ENCODE measurements at places on chromosomes 13 and 19. TPM values are rescaled to one million over a fixed set of nuclear protein-coding genes. Genes with fewer than 3 reads are reported as not detected.
A peak's percentile ranks its signal among the peaks of the same experiment; 100 is the strongest.

- no peak overlapping the region for H3K4me3 ChIP-seq
- peaks cover 4% of the 10 kb centered on the region for H3K4me1 ChIP-seq
- H3K27ac ChIP-seq, result no peak overlapping the region
These were observed 37.7 kb downstream of the DLEU7 start for GRCh38 chr13:50805805-50806204.

DNA sequence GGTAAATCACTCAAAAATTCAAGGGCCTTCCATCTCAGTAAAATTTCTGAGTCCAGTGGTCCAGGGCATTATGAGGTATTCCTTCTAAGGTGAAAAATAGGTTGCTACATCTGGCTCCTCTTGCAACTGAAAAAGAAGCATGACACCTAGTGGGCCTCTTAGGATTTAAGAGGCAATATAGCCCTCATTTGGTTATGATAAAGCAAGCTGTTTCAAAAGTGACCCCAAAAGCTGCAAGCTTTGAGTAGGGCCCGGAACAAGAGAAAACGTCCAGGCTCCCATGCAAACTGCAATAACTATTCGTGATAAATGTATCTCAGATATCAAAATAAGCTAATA lies 1910.2 kb upstream of the PRR20A start:
- H3K27me3 ChIP-seq, result no peaks in the 10 kb centered on the region
- H3K27ac ChIP-seq, result no peak overlapping the region
- DNase-seq, result no peak
- H3K4me3 ChIP-seq, result no peak overlapping the region
- no peaks in the 10 kb centered on the region for H3K4me1 ChIP-seq
- H3K36me3 ChIP-seq, result no peaks in the 10 kb centered on the region

GRCh38 chr19:28426730-28427225 lies 786.2 kb downstream of the UQCRFS1 start:
- no peaks in the 10 kb centered on the region for H3K36me3 ChIP-seq
- H3K27ac ChIP-seq, result no peak overlapping the region

GRCh38 chr19:33840783-33841182 lies 44.1 kb downstream of the KCTD15 start:
- no peak overlapping the region for H3K27ac ChIP-seq
- no peaks in the 10 kb centered on the region for H3K4me1 ChIP-seq

- H3K4me1 ChIP-seq, result peaks cover 4% of the 10 kb centered on the region
- H3K27me3 ChIP-seq, result no peaks in the 10 kb centered on the region
- H3K4me3 ChIP-seq, result no peak overlapping the region
- H3K27ac ChIP-seq, result no peak overlapping the region
- H3K36me3 ChIP-seq, result no peaks in the 10 kb centered on the region
- no peak for DNase-seq
These were observed 4.8 kb downstream of the PPP6R1 start for GRCh38 chr19:55253842-55254624.

DNA sequence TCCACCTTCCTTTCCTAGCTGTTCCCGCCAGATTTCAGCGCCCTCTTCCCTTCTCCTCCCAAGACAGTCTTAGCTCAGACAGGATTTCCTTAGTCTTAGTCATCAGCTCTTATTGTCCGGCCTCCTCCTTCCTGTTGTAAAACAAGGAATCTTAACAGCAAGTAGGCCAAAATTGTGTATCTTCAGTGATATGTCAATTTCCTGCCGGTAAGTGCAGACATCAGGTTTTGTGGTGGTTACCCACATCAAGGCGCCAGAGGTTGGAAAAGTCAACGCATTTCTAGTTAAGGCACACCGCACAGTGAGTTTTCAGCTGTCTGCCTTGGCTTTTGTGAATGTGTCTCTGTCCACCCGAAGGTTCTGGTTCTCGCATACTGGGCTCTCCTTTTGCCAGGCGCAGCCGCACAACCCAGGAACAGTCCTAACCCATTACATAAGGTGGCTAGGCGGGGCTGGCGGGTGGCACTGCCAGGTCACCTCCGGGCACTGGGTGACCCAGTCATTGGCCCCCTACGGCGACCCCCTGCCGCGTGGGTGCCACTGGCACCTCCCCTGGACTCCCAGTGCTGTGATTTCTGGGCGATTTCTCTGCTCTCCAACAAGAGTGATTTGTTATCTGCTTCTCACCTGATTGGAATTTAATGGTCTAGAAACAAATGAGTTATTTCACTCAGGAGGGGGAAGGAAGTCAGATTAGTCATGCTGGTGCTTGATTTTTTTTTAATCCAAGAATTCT lies 12.9 kb downstream of the COL4A2 start:
- no peaks in the 10 kb centered on the region for H3K4me1 ChIP-seq
- H3K27me3 ChIP-seq, result no peaks in the 10 kb centered on the region
- no peak for DNase-seq
- no peak overlapping the region for H3K4me3 ChIP-seq
- H3K36me3 ChIP-seq, result no peaks in the 10 kb centered on the region
- H3K27ac ChIP-seq, result no peak overlapping the region

DNA sequence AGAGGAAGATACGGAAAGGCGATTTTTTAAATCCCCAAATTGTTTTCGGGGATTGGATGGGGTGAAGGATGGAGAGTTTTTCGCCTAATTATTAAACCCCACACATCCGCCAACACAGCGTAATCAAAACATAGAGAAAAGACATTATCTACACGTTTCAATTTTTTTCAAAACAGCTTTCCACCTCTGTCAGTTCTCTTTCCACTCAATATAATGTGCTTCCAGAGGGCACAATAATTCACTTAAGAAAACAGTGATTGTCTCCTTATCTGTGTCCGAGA lies 435 bp upstream of the OBI1 start:
- H3K4me1 ChIP-seq, result peaks cover 16% of the 10 kb centered on the region
- no peak overlapping the region for H3K27ac ChIP-seq
- H3K27me3 ChIP-seq, result peaks cover 4% of the 10 kb centered on the region
- no peaks in the 10 kb centered on the region for H3K36me3 ChIP-seq
- peak overlapping the region; percentile 71 for H3K4me3 ChIP-seq

DNA sequence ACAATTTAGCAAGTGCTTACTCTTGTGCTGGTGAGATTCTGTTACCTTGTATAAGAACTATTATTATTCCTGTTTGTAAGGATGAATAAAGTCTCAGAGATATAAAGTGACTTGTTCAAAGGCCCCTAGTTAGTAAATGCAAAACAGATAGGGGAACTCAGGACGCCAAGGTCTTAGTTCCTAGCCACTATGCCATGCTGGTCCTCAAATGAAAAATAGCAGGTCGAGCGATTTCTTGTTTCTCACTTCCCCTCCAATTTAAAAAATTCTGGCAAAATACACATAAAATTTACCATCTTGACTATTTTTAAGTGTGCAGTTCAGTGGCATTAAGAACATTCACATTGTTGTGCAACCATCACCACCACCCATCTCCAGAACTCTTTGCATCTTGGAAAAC lies 1.1 kb downstream of the TECR start:
- peak overlapping the region; percentile 86 for H3K4me3 ChIP-seq
- H3K27ac ChIP-seq, result no peak overlapping the region
- H3K27me3 ChIP-seq, result no peaks in the 10 kb centered on the region
- peaks cover 2% of the 10 kb centered on the region for H3K4me1 ChIP-seq

DNA sequence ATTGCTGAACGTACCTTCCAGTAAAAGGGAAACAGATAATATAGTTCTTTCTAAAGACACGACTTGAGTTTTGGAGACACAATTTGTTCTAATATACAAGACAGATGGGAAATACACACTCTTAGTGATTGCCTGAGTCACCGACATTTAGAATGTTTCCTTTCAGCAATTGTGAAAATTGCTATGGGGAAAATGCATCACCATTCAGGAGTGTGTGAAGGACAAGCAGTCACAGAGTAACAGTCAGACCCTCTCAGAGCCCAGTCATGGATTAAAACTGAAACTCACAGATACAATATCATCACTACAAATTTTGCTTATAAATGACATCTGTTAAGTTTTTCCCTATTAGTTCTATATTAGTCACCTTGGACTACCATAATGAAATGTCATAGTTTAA lies 286.1 kb downstream of the SPRY2 start:
- H3K27ac ChIP-seq, result no peak overlapping the region
- no peak overlapping the region for H3K4me3 ChIP-seq
- no peak for DNase-seq
- H3K4me1 ChIP-seq, result no peaks in the 10 kb centered on the region

DNA sequence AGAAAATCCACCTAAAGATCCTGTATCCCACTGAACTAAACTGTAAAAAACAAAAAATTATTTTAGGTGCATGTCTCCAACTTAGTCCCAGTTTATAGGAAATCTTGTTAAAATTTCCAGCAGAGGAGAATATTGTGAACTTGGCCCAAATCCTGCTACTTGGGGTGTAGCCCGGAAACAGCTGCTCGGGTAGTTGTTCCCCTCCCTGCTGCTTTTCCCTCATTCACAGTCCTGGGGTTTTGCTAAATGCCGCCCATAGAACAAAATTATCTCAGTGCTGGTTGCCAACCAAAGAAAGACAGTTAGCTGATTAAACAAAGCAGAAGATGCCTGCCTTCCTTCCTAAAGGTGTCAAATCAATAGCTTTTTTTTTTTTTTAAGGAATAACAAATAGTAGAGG lies 330.5 kb upstream of the KLF12 start:
- DNase-seq, result no peak
- H3K4me1 ChIP-seq, result peaks cover 11% of the 10 kb centered on the region
- no peaks in the 10 kb centered on the region for H3K27me3 ChIP-seq
- no peak overlapping the region for H3K4me3 ChIP-seq
- H3K36me3 ChIP-seq, result no peaks in the 10 kb centered on the region

- H3K27me3 ChIP-seq, result no peaks in the 10 kb centered on the region
- no peak overlapping the region for H3K4me3 ChIP-seq
- H3K27ac ChIP-seq, result no peak overlapping the region
- no peaks in the 10 kb centered on the region for H3K36me3 ChIP-seq
- no peak for DNase-seq
These were observed 111.0 kb downstream of the HSPH1 start for GRCh38 chr13:31050486-31051400.

- DNase-seq, result no peak
- no peak overlapping the region for H3K4me3 ChIP-seq
- H3K27ac ChIP-seq, result no peak overlapping the region
- H3K4me1 ChIP-seq, result no peaks in the 10 kb centered on the region
- no peaks in the 10 kb centered on the region for H3K36me3 ChIP-seq
- no peaks in the 10 kb centered on the region for H3K27me3 ChIP-seq
These were observed 226.7 kb downstream of the RFC3 start for GRCh38 chr13:34044660-34045080.

The NKPD1 gene
- total RNA-seq, result 0.38 TPM

The VSTM1 gene
- 0.65 TPM for total RNA-seq

The GET3 gene
- 105 TPM for total RNA-seq

The GNG7 gene
- total RNA-seq, result 7.8 TPM

The FXYD3 gene
- total RNA-seq, result not detected

The LGI4 gene
- total RNA-seq, result 2.9 TPM
